ENCODE measurements at places on chromosomes 6 and 20. TPM values are rescaled to one million over a fixed set of nuclear protein-coding genes. Genes with fewer than 3 reads are reported as not detected.

GPANK1 gene
- 37.0 TPM for total RNA-seq

DNA sequence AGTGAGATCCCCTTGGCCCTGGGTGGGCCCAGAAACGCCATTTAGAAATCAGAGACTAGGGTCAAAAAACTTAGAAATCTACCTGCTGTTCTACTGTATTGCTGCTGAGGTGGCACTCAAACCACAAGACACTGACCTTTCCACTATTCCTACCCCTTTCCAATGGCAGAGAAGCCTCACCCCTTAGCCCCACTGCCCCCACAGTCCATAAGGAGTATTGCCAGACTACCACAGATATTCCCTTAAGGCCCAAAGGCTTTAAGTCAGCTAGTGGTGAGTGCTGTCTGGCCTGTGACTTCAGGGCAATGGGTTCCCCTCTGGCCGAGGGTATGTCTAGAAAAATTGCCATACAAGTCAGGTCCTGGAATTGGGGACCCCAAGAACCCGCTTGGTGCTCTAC lies 656.1 kb downstream of the COL12A1 start:
- DNase-seq, result no peak

DNA sequence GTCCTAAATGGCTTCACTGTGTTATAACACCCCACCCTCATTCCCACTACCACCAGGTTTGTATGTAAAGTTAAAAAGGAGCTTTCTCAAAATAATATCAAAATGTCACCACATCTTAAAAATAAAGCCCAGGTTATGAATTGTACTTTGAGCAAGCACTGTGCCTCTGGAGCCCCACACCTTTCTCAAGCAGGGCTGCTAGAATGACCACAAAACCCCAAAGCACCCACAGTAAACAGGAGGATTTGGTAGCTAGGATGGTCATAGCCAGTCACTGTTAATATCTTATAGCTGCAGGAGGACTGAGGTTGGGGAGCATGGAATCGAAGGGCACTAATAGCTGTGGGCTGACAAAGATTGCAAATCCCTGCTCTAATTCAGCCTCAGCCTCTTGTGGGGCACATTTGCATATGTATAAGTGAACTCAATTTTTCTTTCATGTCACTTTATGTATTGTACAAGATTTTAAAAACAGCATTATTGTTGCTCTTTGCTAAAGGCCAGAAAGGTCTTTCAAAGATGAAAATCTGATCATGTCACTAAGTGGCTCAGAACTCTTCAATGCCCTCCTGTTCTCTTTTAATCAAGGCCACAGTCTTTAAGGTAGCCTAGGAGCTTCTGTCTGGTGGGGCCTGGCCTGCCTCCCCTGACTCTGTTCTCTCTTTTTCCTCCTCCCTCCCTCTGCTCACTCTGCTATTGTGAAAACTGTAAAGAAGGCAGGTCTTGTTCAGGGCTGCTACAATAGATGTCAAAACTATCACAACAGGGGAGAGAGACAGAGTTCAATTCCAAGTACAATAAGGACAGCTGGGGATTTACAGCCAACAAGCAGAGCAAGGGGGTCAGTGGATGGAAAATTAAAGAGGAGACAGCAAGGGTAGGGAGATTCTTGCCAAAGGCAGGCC lies 101.6 kb downstream of the TMEM200A start:
- DNase-seq, result no peak

SLC22A1 gene
- total RNA-seq, result not detected

DNA sequence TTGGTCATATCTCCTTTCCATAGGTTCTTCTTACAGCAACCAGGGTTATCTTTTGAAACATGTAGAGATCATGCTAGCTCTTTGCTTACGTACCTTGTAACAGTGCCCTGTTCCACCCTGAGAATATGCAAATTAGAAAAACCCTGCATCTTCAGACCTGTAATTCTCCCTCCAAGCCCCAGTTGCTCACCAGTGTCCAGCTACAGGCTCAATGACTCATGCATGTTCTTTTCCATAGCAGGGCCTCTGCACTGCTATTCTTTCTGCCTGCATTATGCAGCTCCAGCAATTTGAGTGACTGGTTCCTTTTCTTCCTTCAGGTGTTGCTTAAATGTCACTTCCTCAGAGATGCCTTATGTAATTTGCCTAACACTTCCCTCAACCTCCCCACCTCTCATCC lies 636.2 kb downstream of the KHDRBS2 start:
- no peak for DNase-seq

GPSM3 gene
- total RNA-seq, result 71.3 TPM

- DNase-seq, result no peak
These were observed 6.4 kb upstream of the PNPLA1 start for GRCh38 chr6:36263390-36264000.
